Uterine smooth muscle cell (primary cell): ENCODE measurements at places on chromosomes 7 and 10. TPM values are rescaled to one million over a fixed set of nuclear protein-coding genes. Genes with fewer than 3 reads are reported as not detected.

Gene IQCE
- 12.0 and 12.9 TPM in 2 replicates for total RNA-seq

Gene MBL2
- not detected in 2 replicates for total RNA-seq

Gene GNAT3
- 0.12 TPM in 1 of 2 replicates, not detected in the other for total RNA-seq

Gene NPC1L1
- under 0.01 and 0.12 TPM in 2 replicates for total RNA-seq
